Activated T-helper 17 cell treated with anti-CD3 and anti-CD28 coated beads, Interleukin-2, amount 50 U/mL, for 72 hours (primary cell): ENCODE measurements at places on chromosomes 5 and 9.

- no peak for ATAC-seq
Observed at GRCh38 chr5:6734243-6734700, 21.0 kb downstream of the TENT4A start.

- no peak for ATAC-seq
Observed at GRCh38 chr5:66477596-66477995, 118.6 kb upstream of the MAST4 start.

DNA sequence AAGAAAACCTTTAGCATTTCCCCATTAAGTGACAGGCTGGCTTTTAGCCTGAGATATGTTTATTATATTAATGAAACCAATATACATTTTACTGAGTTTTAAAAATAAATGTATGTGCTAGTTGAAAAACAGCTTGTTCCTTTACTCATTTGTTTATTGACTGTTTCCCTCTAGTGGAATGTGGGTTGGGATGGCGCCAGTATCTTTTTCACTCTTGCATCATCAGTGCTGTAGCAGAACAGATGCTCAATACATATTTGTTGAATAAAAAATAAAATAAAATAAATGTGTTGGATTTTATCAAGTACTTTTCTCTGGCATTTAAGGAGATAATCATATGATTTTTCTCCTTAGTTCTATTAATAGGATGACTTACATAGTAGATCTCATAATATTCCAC lies 43.0 kb downstream of the FSTL4 start:
- ATAC-seq, result no peak

DNA sequence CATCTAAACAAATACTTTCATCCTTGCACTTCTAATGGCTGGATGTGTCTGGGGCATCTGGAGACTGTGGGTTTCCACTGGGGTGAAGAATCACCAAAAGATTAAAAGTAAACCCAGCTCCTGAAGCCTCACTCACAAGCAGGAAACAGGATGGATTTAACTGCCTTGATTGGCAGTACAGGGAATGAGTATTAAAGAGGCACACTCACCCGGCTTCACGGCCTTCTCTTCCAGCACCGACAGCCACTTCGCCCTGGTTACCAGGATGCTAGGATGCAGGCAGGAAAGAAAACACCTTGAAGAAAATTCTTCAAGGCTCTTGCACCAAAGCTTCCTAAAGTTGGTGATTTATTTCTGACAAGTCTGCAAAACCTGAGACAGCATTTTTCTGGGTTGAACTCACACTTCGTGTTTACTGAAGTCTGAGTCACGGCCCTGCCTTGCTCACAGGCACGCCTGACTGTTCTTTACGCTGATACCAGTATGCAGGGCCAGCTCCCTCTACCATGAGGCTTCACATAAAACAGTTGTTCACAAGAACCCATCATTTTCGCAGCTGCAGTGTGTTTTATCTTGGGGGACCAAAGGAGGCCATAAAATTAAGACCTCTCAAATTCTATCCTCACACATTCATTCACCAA lies 56.5 kb upstream of the ZNF354A start:
- ATAC-seq, result no peak

DNA sequence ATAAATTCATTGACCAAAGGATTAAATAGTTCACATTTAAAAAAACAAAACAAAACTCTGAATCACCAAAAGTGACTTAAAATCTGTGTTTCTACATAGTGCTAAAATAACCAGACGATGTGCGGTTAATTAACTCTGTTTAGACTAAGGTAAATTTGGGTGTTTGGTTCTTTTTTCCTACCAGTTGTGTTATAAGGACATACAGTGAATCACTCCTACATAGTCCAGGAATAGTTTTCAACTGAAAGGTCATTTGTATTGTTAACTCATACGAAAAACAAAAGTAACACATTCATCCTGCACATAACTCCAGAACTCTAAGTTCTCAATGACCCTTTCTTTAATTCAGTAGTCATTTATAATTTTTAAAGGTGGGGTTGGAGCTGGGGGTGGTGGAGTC lies 203.7 kb downstream of the GLIS3 start:
- ATAC-seq, result no peak

DNA sequence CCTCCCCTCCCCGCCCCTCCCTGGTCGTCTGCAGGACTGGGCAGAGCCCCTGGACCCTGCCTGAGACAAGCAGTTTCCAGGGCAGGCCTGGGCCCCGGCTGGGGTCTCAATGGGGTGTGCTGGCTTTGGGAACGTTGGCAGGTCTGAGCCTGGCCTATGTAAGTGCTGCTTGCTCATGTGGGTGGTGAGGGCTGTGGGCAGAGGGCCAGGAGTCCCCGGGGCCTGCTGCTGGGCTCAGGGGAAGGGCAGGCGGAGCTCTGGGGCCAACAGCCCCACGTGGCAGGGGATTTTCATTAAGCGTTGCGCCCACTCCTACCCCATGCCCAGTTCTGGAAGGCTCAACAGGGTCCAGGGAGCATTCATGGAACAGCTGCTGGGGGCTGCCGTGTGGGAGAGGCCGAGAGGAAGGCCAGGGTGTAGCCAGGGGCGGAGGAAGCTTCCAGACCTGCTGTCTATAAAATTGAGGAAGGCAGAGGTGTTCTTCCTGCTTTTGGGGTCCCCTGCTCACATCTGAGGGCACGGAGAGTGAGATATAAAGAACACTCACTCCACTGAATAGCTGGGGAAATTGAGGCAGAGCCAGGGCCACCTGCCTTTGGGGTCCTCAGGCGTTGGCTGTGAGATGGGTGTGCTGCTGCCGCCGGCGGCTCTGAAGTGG lies 32.5 kb downstream of the RXRA start:
- no peak for ATAC-seq

DNA sequence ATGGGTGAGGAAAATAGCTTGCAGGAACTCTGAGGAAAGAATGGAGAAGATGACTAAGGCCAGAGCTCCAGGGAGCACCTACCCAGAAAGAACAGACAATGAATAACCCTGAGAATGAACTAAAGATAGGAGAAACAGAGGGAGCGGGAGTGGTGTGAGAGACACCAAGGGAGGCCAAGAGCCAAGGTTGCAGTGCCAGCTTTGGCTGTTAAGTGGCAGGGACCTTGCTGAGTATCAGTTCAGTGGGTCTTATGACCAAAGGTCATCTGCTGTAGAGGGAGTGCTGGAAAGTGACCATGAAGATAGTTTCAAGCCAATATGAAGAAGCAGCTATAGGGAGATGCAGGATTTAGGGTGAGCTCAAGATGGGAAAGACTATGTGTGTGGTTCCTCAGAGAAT lies 16.7 kb downstream of the P4HA2 start:
- no peak for ATAC-seq

DNA sequence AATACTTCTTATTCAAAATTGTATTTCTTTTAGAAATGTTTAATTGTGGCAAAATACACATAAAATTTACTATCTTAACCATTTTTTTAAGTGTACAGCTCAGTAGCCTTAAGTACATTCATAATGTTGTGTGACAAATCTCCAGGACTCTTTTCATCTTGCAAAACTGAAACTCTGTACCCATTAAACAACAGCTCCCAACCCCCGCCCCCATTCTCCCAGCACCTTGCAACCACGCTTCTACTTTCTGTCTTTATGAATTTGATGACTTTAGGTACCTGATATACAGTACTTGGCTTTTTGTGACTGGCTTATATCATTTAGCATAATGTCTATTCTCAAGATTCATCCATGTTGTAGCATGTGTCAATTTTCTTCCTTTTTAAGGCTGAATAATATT lies 2.8 kb upstream of the IL5 start:
- ATAC-seq, result peak; percentile 94

- ATAC-seq, result no peak
Observed at GRCh38 chr5:37715361-37715760, 124.5 kb downstream of the GDNF start.

- no peak for ATAC-seq
Observed at GRCh38 chr9:128411364-128412119, 9.1 kb upstream of the CERCAM start.

GRCh38 chr5:10489810-10490426 lies 48.2 kb downstream of the ROPN1L start:
- ATAC-seq, result peak; percentile 71

DNA sequence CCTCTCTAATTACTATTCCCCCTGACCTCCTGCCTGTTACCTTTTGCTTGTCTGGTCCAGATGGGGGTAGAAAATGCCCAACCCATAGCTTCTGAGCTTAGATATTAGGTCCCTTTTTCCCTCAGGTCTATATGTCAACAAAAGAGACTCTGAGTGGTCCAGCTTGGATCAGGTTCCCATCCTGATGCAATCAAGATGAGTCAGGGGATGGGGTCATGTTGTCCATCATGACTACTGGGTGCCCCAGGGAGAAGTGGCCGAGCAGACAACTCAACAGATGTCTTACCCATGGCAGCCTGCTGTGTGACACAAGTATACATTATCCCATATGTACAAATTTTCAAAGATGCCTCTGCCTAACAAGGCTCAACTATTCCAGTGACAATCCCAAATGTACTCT lies 9.1 kb upstream of the ANKH start:
- ATAC-seq, result no peak

DNA sequence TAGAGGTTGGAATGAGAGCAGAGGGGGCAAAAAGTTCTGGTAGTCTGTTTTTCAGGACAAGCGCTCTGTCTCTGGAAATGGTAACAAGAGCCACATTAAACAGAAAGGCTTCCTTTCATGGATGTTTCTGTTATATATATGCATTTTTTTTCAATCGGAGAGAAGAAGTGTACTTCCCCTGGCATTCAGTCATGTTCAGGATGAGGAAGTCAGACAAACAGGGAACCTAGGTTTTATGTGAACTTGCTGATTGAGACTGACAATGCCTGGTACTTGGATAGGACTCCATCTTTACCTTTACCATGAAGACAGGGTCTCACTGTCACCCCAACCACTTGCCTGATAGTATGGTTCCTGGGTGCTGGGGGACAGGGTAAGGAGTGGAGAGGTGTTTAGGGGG lies 30.1 kb upstream of the ZBED3 start:
- no peak for ATAC-seq

DNA sequence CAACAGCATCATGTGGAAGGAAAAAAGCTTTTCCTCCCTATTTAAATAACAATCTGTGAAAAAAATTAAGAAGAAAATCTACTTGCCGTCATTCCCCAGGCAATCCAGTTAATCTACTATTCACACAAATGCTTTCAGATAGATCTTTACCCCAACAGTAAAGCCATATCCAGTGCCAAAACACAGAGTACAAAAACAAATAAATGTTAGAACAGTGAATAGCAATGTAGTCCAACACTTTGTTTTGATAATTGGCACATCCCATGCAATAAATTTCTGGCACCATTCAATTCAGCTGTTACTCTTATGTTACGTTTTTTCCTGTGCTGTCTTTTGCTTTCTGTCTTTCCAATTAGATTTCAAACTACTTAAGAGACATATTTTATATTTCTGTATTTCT lies 2245.5 kb upstream of the WWC1 start:
- no peak for ATAC-seq

DNA sequence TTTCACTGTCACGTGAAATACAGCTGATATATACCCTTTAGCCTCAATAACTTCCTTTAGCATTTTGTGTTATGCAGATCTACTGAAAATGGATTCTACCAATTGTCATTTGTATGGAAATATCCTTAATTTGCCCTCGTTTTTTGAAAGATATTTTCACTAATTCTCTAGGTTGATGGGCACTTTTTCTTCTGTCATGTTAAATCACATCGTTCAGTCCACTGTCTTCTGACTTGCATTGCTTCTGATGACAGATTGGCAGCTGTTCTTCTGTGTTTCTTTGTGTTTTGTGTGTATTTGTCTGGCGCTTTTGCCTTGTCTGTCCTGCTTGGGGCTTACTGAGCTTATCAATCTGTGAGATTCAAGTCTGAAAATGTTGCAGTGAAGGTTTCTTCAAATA lies 9.7 kb upstream of the CLPTM1L start:
- no peak for ATAC-seq

GRCh38 chr5:42655982-42656650 lies 100.5 kb upstream of the CCDC152 start:
- ATAC-seq, result no peak

- no peak for ATAC-seq
Observed at GRCh38 chr9:69579760-69580581, 92.2 kb downstream of the APBA1 start.

DNA sequence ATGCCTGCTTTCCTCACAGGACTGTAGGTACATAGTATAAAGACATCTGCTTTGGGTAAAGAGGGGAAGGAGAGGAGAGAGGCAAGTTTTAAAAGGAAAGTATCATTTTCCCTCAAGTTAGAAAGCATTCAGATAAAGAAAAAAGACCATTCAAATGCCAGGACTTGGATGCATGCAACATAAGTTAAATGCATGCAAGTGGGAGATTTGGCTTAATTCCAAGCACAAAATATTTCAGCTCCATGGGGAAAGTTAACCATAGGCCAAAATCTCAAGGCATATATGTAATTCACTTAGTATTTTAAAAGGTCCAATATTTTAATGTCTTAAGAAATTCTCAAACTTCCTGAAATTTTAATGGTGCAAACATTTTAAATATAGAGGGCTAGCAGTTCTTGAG lies 36.4 kb downstream of the POU5F2 start:
- no peak for ATAC-seq

GRCh38 chr9:86670536-86670935 lies 276.8 kb downstream of the GAS1 start:
- ATAC-seq, result no peak

DNA sequence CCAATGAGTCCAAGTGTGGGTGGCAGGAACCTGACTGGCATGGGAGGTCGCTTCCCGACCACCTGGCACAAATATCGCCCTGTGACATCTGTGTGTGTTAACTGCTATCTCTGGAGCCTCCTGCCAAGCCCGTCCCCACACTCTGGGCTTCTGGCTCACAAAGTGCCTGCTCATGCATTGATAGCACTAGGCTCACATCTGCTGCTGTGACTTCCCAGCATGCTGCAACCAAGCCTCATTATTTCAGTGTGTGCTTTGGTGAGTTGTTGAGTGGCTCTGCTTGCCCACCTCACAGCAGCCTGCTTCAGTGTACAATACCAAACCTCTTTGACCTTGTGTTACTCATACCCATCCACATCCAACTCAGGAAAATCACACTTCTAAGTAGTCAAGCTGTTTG lies 139.8 kb downstream of the APBA1 start:
- no peak for ATAC-seq

- ATAC-seq, result no peak
Observed at GRCh38 chr5:164577742-164578141, 1072.3 kb downstream of the MAT2B start.

DNA sequence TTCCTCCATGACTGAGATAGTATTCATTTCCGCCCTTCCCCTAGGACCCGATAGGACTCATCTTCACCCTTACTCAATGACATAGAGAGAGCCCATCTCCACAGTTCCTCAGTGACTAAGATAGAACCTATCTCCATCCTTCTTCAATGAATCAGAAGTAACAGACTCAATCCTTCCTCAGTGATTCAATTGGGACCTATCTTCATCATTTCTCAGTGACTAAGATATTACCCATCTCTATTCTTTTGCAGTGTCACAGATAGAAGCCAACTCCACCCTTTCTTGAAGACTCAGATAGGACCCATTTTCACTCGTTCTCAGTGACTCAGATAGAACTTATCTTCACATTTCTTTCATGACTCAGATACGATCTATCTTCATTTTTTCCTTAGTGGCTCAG lies 164.6 kb downstream of the FBXO4 start:
- peak; percentile 86 for ATAC-seq

- no peak for ATAC-seq
Observed at GRCh38 chr9:114972510-114973136, 42.2 kb upstream of the TNFSF8 start.

GRCh38 chr5:143156086-143156485 lies 247.4 kb downstream of the NR3C1 start:
- ATAC-seq, result no peak
